ENCODE measurements at places on chromosomes 5 and 9. TPM values are rescaled to one million over a fixed set of nuclear protein-coding genes. Genes with fewer than 3 reads are reported as not detected.

DNA sequence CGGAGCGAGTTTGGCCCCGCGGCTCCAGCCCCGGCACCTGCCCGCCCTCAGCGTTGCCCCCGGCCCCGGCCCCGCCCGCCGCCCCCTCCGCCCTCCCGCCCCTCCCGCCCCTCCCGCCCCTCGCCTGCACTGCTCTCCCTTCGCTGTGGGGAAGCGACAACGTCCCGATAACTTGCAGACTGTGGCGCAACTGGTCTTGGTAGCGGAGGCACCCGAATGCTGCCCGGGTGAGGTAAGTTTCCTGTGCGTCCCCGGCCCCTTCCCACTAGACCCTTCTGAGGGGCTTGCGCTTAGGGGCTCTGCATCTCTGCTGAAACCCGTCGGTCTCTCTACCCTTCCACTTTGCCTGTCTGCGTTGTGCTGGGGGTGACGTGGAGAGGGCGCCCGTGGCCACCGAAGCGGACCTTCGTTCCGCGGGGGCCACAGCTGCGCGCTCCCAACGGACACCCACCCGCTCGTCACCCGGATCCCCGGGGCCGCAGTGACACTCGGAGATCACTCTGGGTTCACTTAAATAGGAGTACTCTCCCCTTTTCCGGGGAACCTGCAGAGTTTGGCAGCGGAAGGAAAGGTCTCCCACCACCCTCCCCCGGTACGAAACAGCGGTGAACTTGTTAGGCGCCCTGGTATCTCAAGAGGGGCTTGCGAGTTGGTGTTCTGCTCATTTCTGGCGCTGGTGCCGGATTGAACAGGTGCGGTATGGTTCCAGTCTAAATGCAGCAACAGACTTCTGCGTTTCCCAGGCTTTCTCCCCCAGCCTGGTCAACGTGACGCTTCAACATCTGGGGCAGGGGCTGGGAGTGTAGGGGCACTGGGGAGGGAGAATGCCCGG, 707 bp downstream of the PIP5K1B start:
- H3K4me1 ChIP-seq = peaks cover 4% of the 10 kb centered on the region
- peak; percentile 34 for DNase-seq
- H3K27ac ChIP-seq = peak overlapping the region; percentile 86
- H3K4me3 ChIP-seq = peak overlapping the region; percentile 57
- H3K36me3 ChIP-seq = no peaks in the 10 kb centered on the region

DNA sequence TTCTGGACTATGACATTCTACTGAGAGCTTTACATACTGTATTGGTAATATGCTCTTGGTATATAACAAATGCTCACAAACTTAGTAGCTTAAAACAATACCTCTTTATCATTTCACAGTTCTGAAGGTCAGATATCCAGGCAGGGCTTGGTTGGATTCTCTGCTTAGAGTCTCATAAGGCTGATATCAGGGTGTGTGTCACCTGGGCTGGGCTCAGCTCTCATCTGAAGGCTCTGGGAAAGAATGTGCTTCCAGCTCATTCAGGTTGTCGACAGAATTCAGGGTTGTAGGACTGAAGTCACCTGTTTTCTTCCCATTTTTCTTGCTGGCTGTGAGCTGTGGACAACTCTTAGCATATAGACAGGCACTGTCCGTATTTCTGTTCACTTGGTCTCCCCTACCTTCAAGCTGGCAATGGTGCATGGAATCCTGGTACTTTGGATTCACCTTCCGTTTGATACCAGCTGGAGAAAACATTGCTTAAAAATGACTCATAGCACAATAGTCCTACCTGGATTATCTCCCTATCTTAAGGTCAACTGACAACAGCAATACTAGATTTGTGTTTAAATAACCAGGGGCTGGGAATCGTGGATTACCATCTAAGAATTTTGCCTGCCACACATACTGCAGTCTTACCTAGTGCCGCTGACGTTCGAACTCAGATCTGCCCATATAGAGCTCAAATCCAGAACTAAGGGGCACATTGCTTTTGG, 69.2 kb downstream of the RCL1 start:
- H3K27me3 ChIP-seq = no peaks in the 10 kb centered on the region
- no peak for DNase-seq
- H3K27ac ChIP-seq = no peak overlapping the region
- no peak overlapping the region for H3K4me3 ChIP-seq

- no peak overlapping the region for H3K4me3 ChIP-seq
- H3K27me3 ChIP-seq = no peaks in the 10 kb centered on the region
- H3K27ac ChIP-seq = no peak overlapping the region
- H3K36me3 ChIP-seq = no peaks in the 10 kb centered on the region
These were observed 916.6 kb downstream of the DNAH5 start for GRCh38 chr5:13027874-13028273.

- no peaks in the 10 kb centered on the region for H3K27me3 ChIP-seq
- H3K4me3 ChIP-seq = no peak overlapping the region
- DNase-seq = no peak
- H3K36me3 ChIP-seq = peaks cover 77% of the 10 kb centered on the region
These were observed 51.9 kb downstream of the NEK6 start for GRCh38 chr9:124309667-124310084.

DNA sequence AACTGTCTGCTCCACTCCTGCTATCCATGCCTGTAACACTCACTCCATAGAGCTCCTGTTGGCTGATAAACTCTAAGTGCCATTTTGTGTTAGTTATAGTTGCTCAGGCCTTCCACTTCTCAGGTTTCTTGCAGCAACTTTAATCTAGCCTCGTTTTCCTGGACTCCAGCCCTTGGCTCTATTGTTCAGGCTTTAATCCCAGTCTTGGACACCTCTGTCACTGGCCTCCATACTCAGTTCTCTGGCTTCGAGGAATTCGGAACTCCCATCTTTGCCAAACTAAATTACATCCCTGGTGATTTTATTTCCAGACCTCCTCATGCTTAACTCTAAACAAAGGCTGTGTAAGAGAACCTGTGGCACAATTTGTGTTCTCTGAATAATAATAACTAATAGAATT, 39.8 kb downstream of the EMB start:
- H3K36me3 ChIP-seq = no peaks in the 10 kb centered on the region
- H3K4me3 ChIP-seq = no peak overlapping the region
- H3K27ac ChIP-seq = no peak overlapping the region
- DNase-seq = no peak
- H3K27me3 ChIP-seq = no peaks in the 10 kb centered on the region

PRR16 gene
- total RNA-seq = 4.9 TPM

SCGB3A1 gene
- total RNA-seq = 104 TPM

LECT2 gene
- not detected for total RNA-seq

TICAM2 gene
- 8.6 TPM for total RNA-seq

Measured in left lung (tissue), 14 donors.